Stimulated activated CD4-positive, alpha-beta T cell treated with anti-CD3 and anti-CD28 coated beads, Interleukin-15, amount 100 ng/mL, for 1 hour (primary cell): ENCODE measurements at places on chromosomes 7 and 10.

- DNase-seq = no peak
Measured at GRCh38 chr10:85993840-85994507, 372.6 kb downstream of the GRID1 start.

- no peak for DNase-seq
Measured at GRCh38 chr7:10956528-10956927, 17.1 kb upstream of the PHF14 start.

GRCh38 chr10:110671788-110672579 is 27.8 kb downstream of the RBM20 start:
- DNase-seq = peak; percentile 18

- DNase-seq = peak; percentile 70
Measured at GRCh38 chr10:31928549-31929260, at the start of gene ARHGAP12. Gene ARHGAP12 (minus strand): TSS chr10:31928831. CDS start chr10:31908855, 19,976 bp downstream.

GRCh38 chr10:96038476-96039387 is 4.7 kb upstream of the CCNJ start:
- DNase-seq = no peak

DNA sequence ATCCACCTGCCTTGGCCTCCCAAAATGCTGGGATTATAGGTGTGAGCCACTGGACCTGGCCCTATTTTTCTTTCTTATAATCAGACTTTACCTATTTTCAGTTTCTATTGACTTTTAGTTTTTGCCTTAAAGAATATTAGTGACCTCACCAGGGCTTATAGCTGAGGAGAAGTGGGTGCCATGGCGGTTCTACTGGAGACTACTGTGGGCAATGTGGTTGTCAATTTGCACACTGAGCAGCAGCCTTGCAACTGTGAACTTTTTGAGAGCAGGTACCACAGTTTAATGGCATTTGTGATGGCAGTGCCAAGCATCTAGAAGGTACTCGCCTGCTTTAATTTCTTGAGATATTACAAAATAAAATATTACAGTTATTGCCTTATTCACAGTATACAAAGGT is 11.5 kb downstream of the GLCCI1 start:
- no peak for DNase-seq

- DNase-seq = no peak
Measured at GRCh38 chr7:12685550-12685949, 1.9 kb upstream of the ARL4A start.

DNA sequence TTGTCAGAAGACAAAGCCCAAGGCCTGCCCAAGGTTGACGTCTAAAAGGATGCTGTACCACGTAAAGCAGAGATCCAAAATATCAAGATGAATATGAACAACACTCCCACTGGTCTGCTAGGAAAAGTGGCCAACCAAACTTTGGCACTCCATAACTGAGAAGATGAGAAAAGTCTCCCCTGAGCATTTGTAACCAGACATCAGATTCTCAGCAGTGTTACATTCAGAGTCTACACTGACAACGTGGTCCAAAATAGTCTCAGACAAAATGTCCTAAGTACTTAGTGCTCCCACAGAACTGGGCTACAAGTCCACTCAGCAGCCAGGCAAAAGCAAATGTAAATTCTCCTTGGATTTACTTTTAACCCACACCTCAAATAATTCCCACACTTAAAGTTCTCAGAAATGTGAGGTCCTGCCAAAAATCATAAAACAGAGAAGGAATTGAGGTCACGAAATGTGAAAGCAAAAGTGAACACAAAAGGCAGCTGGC is 185.1 kb upstream of the NOBOX start:
- no peak for DNase-seq

GRCh38 chr10:50437248-50437647 is 185.9 kb upstream of the ASAH2 start:
- DNase-seq = no peak

DNA sequence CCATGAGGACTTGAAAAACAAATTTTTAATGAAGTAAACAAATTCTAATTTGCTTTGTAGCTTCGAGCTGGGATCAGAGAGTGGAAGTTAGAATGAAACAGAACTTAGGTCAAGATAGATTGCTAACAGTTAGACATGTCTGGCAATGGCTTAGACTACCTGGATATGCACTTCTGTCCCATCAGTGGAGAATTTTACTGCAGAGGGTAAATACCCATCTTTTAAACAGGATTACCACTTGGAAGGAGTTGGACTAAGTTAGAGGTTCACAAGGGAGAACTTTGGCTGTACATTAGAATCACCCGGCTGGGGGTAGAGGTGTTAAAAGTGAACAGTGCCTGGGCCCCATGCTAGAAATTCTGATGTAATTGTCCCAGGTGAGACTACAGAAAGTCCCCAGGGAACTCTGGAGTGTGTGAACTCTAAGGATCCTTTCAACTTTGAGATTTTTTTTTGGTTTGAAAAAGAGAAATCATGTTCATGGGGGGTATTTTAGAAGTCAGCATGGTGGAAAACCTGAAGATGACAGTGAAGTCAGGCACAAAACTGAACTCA is 35.5 kb downstream of the ENTPD1 start:
- DNase-seq = no peak

DNA sequence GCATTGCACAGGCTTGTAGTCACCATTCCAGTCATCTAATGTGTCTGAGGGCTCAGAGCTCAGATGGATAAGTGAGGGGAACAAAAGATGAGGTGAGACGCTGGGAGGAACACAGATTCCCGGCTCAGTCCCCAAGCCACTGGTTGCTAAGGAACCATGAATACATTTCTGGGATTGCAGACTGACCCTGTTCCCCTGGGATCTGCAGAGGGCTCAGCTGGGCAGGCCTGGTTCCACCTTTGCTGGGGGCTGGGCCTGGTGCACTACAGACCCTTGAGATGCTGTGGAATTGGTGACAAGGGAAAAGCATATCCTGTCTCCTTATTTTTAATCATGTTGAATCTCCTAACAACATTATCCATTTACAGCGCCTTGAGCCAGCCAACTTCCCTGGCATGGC is 19.2 kb downstream of the ELFN1 start:
- DNase-seq = no peak

DNA sequence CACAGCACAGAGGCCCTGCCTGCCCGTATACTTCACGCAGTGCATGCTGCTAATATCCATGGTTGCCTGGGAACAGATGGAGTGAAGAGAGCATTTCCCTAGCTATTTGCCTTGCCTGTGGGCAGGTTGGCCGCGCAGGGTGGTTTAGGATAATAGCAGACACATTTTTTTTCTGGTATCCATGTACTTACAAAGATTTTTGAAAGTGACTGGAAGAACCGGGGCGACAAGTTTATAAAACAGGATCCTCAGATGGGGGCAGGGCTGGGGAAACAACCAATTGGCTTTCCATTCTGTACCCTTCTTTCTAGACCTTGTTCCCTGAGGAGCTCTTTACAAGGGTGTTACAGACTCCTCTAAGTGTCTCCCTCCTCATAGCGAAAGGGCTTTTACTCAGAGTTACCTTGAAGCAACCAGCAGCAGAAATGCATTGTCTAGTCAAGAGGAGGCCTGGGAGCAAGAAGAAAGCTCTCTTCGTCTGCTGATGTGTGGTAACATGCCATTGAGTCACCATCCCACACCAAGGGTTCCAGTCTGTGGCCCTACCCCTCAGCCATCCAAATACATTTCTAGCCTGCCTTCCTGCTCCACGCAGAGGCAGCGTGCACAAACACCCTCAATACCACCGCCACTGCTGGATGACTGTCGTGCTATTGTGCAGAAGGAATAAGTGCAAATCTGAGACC is 31.5 kb downstream of the MTURN start:
- no peak for DNase-seq

GRCh38 chr7:88267421-88267820 is 39.3 kb downstream of the STEAP4 start:
- DNase-seq = no peak

GRCh38 chr7:127760436-127761031 is 108.5 kb downstream of the SND1 start:
- no peak for DNase-seq
